ENCODE measurements at places on chromosomes 4 and X.
A peak's percentile ranks its signal among the peaks of the same experiment; 100 is the strongest.

DNA sequence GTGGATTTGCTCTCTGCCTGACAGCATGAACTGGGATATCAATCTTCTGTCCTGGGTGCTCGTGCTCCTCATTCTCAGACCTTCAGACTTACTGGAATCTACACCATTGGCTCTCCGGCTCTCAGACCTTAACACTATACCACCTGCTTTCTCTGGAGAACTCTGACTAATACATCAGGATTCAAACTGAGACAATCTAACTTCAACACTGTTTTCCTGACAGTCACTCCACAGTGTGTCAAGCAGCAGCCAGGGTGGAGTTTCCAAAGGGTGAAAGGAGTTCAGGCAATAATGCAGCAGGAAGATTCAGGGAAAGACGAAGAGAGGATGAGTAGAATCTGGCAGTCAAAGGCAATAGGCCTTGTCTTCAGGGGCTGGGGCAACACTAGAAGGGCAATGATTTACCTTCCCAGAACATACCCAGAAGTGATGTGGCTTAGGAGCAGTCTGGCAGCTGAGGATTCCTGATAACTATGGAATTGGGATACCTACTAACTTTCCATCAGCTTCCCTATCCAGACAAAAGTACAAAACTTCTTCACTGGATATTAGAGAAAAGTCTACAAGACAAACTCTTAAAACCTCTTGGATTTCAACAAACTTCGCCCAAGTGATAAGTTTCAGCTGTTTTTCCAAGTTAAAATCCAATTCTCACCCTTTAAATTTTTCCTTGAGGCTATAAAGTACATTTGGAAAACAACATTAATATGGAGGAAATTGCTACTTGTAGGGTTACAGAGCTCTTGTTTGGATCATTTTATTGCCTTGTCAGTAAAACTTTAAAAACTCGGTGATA is 58.4 kb upstream of the SLIT2 start:
- no peak for DNase-seq

GRCh38 chr4:154222875-154223274 is 268.7 kb downstream of the DCHS2 start:
- DNase-seq, result no peak

GRCh38 chr4:121741751-121742150 is 23.2 kb downstream of the SMIM43 start:
- no peak for DNase-seq

GRCh38 chrX:97806238-97806637 is 922.5 kb downstream of the RPA4 start:
- DNase-seq, result no peak

- DNase-seq, result no peak
Observed at GRCh38 chrX:41963348-41963747, 40.0 kb upstream of the CASK start.

GRCh38 chr4:73028621-73029020 is 40.9 kb downstream of the COX18 start:
- no peak for DNase-seq

- DNase-seq, result no peak
Observed at GRCh38 chr4:82786828-82787227, 11.8 kb downstream of the SCD5 start.

GRCh38 chr4:97073194-97073593 is 1070.1 kb downstream of the STPG2 start:
- DNase-seq, result no peak

DNA sequence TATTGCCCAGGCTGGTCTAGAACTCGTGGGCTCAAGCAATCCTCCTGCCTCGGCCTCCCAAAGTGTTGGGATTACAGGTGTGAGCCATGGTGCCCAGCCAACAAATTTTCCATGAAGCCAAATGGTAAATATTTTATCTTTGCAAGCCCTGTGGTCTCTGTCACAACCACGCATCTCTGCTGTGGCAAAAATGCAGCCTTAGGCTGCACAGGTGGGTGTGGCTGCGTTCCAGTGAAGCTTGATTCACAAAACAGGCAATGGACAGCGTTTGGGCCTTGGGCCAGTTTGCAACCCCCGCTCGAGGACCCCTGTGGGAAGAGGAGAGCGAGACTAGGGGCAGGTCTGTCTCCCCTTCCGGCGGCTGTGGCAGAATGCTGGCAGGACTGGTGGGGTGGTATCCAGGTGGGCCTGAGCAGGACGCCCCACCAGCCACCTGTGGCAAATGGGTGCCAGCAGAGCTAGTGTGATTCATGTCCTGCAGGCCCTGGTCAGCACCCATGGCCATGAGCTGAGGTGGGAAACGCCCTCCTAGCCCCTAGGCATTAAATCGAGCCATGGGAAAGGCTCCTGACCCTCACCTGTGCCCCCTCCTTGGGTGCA is 19.7 kb downstream of the HTRA3 start:
- DNase-seq, result no peak

DNA sequence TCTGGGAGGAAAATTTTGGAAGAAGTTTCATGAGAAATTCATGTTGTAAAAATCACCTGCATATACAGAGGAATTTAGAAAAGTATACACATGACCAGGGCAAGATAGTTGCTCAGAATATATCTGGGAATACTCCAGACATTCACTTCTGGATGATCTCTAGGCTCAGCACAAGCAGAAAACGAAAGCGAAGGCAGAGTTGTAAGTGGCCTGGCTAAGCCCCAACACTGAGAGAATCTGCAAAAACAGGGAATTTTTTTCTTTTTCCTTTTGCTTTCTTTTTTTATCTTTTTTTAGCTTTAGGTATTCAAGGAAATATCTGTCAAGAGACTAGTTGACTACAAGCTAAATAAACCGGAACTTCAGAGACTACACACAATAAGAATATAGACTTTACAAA is 207.2 kb downstream of the FGF13 start:
- DNase-seq, result no peak

- no peak for DNase-seq
Observed at GRCh38 chr4:89142691-89143669, 31.6 kb downstream of the TIGD2 start.

- DNase-seq, result no peak
Observed at GRCh38 chr4:140084385-140084784, 69.6 kb downstream of the MAML3 start.

- DNase-seq, result no peak
Observed at GRCh38 chr4:30402276-30402675, 317.9 kb upstream of the PCDH7 start.

DNA sequence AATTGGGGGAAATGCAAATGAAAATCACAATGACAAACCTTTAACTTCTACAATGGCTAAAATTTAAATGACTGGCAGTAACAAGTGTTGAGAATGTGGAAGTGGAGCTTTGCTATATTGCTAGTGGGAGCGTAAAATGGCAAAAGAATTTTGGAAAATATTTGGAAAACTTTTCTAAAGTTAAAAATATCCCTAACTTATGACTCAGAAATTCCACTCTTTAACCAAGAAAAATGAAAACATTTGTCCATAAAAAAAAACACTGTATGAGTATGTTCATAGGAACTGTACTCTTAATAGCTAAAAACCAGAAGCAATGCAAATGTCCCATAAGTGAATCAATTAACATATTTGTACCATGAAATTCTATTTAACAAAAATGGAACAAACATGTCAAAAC is 3.6 kb downstream of the TBCK start:
- peak; percentile 42 for DNase-seq

DNA sequence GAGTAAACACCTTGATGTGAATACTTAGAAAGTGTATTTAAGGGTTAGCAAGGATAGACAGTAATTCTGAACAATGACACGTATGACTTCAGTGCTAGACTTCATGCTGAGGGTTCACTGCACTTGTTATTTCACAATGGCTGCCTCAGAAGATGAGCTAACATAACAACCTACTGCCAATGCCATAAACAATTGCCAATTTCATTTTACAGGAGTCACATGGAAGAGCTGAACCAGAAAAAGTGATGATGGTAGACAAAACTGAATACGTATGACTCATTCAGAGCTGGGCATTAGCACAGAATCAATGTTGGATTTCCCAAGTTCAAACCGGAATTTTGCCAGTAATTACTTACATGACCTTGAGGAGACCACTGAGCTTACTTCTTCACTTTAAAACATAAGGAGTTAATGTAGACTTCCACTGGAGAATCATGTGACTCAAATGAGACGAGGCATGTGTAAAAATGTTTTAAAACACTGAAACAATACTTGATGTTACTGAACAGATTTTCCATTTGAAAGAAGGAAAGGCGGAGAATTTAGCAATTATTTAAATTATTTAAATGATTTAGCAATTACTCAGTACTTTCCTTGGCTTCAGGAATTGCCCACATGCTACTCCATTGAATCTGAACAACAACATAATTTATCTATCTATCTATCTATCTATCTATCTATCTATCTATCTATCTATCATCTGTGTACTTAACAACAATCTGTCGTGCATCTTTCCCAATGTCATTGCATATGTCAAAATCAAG is 868.5 kb upstream of the SLIT2 start:
- no peak for DNase-seq

DNA sequence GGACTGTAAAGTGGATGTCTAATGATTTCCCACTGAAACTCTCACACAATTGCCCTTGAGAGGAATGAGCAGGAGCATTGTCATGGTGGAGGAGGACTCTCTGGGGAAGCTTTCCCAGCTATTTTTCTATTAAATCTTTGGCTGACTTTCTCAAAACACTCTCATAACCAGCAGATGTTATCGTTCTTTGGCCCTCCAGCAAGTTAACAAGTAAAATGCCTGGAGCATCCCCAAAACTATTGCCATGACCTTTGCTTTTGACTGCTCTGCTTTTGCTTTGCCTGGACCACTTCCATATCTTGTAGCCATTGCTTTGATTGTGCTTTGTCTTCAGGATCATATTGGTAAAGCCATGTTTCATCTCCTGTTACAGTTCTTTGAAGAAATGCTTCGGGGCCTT is 120.2 kb upstream of the PDE5A start:
- DNase-seq, result no peak

GRCh38 chr4:36493251-36493650 is 211.8 kb downstream of the DTHD1 start:
- DNase-seq, result no peak

GRCh38 chr4:184392748-184393559 is 81.4 kb downstream of the IRF2 start:
- DNase-seq, result no peak

DNA sequence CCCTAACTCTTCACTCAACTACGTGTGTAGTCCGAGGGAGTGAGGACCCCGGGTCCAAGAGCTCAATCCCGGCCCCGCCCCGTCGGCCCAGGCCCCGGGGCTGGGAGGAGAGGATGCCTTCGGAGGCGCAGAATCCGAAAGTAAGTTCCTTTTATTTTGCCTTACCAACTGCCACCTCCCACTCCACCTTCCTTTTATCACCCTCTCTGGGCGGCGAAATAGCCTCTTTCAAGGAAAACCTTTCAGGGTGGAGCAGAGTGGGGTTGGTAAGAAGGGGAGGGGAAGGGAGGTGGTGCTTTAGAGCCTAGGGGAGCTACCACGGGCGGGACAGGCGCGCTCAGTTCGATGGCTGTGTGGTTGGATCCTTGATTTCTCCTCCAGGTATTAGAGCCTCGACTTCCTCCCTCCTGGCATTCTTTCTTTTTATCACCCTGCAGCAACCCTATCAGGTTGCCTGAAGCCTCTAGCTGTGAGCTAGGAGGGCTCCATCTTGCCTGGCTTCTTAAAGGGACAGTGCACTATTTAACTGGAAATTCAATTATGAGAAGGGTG is 191.2 kb downstream of the RRAGB start:
- no peak for DNase-seq

GRCh38 chrX:46627711-46628419 is 54.3 kb downstream of the CHST7 start:
- DNase-seq, result no peak

DNA sequence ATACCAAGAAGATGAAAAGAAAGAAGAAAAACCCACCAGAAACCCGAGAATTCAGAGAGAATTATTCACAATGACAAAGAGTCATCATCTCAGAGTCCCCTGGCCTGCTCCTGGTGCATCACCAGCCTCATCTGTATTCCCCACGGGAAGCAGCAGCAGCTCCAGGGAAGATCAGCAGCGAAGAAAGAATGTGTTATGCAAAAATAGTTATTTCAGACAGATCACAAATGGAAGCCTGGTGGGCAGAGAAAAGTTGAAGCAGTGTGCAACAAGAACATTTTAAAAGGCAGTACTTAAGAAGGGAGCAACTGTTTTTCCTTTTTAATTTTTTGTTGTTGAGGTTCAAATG is 189.2 kb downstream of the PPP3CA start:
- no peak for DNase-seq

DNA sequence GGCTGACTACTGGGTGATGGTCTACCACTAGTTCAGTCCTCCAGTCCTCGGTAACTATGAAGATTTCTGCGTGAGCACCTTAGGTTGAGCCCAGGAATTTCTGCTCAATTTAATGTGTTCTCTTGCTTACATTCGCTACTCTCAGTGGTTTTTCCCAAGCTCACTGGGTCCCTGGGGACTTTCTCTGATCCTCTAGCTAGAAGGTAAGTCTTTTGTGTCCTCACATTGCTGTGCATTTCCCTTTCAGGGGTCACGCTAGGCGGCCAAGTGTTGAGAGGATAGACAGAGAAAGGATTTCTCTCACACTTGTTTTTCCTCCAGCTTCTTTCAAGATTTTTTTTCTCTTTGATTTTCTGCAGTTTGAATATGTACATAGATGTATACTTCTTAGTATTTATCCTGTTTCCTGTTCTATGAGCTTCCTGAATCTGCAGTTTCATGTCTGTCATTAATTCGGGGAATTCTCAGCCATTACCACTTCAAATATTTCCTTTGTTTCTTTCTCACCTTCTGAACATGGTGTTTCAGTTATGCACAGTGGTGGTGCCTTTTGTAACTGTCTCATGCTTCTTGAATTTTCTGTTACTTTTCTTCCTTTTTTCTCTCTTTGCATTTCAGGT is 17.5 kb downstream of the MAGEA9 start:
- DNase-seq, result no peak

- DNase-seq, result no peak
Observed at GRCh38 chrX:53223068-53223693, 1.8 kb downstream of the KDM5C start.

DNA sequence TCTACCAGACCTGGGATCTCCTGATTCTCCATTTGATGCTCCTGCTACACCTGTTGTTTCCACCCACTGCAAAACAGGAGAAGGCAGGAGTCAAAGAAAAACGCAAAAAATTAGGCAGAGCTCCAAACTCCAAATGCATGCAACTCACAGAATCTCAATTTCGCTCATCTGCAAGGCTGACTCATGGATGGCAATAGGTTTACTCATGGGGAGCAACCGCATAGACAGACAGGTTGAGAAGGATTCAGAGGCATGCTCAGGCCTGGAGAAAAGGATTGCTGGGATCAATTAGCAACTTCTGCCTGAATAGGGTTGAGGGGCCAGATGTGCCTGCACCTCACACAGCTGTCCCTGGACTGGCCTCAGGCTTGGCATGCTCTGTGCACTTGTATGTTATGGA is 231.0 kb downstream of the LDB2 start:
- peak; percentile 89 for DNase-seq

GRCh38 chr4:131002132-131002531 is 1906.2 kb downstream of the C4orf33 start:
- no peak for DNase-seq

GRCh38 chr4:19375136-19375804 is 876.4 kb upstream of the SLIT2 start:
- no peak for DNase-seq

GRCh38 chr4:84503495-84504437 is 4.7 kb upstream of the NKX6-1 start:
- peak; percentile 36 for DNase-seq

- no peak for DNase-seq
Observed at GRCh38 chr4:112099701-112100297, 45.5 kb upstream of the FAM241A start.
